ENCODE measurements at places on chromosomes 11 and 22.
A peak's percentile ranks its signal among the peaks of the same experiment; 100 is the strongest.

DNA sequence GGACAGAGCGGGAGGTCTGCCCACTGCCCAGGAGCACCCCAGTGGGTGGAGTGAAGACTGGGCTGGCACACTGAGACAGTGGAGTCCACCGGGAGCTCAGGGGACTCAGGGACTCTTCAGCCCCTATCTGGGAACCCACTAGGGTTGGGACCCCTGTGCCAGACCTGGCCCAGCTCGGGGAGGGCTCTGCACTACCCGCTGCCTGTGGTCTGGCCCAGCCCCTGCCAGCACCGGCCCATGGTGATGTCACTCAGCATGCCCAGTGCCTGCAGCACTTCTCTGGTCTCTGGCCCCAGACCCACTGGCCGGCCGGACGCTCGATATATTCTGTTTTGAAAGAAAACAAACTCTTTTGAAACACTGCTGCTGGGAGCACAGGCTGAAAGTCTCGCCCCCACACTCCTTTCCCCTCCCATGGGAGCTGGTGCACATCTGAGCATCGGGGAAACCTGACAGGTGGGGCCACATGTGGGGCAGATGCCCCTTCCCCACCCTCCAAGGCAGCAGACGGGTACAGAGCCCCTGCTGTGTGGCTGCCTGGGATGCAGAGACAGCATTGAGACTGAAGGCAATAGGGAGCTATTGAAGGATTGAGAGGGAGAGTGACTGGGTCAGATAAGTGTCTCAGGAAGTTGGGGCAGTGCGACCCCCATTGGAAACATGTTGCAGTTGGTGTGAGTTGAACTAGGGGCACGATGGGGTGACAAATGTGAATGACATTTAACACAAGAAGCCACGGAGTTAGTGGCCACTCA lies 62.9 kb downstream of the MYEOV start:
- no peaks in the 10 kb centered on the region for H3K36me3 ChIP-seq
- peaks cover 3% of the 10 kb centered on the region for H3K4me1 ChIP-seq
- H3K4me3 ChIP-seq = no peak overlapping the region

GRCh38 chr22:30398685-30399680 lies 2.2 kb downstream of the SEC14L2 start:
- peaks cover 28% of the 10 kb centered on the region for H3K4me1 ChIP-seq
- peak overlapping the region; percentile 8 for H3K27ac ChIP-seq
- DNase-seq = no peak
- H3K4me3 ChIP-seq = peak overlapping the region; percentile 78

GRCh38 chr11:19931141-19931770 lies 218.6 kb downstream of the NAV2 start:
- no peak for DNase-seq
- H3K4me1 ChIP-seq = no peaks in the 10 kb centered on the region
- H3K27ac ChIP-seq = no peak overlapping the region
- peaks cover 10% of the 10 kb centered on the region for H3K27me3 ChIP-seq

GRCh38 chr11:112161012-112161411 lies 2.9 kb downstream of the IL18 start:
- H3K4me3 ChIP-seq = no peak overlapping the region
- no peak for DNase-seq
- H3K27ac ChIP-seq = no peak overlapping the region
- H3K36me3 ChIP-seq = no peaks in the 10 kb centered on the region

Data from activated naive CD8-positive, alpha-beta T cell treated with anti-CD3 and anti-CD28 coated beads, Interleukin-2, amount 10 ng/mL, durations not matched to agents 7 days and 5 days (primary cell).